Retinal pigment epithelial cell (primary cell): ENCODE measurements at places on chromosomes 1 and 21.

DNA sequence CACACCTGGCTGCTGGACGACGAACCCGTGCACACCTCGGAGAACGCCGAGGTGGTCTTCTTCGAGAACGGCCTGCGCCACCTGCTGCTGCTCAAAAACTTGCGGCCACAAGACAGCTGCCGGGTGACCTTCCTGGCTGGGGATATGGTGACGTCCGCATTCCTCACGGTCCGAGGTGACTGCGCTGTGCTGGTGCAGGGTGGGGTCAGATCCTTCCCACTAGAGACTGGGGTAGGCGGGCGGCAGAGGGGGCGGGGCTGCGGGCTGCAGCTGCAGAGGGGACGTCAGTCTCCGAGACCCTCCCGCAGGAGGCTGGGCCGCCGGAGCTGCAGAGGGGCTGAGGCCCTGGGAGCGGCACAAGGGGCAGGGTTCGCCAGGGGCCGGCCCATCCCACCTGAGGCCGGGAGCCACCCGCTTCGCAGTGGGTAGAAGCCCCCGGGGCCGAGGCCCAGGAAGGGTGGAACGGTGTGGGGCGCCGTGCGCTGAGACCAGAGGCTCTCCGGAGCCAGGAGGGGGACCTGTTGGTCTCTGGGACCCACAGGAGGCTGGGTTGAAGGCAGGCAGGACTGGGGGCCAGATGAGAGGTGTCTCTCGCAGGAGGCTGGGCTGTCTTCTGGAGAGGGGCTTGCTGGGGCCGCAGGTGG, 90.6 kb downstream of the TRIM11 start:
- DNase-seq = no peak

DNA sequence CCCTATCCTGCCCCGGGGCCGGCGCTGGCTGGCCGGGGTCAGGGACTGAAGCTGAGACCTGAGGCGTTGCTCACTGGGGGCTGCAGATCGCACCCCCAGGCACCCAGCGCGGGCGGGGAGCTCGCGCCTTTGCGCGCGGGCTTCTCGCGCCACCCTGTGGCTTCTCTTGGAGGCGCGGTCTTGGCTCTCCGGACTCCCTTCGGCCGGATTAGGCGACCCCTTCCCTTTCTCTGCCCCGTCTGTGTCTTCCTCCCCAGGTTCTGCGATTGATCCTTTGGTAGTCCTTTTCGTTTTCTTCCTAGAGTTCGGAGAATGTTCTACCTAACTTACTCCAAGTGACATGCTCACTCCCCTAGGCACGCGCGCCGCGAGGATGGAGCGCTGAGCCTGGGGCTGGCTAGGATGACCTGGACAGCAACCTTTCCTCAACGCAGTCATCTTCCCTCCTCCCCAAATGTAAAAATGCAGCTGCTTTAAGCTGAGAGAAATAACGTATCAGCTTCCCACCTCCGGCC, 495 bp upstream of the NTRK1 start:
- no peak for DNase-seq

DNA sequence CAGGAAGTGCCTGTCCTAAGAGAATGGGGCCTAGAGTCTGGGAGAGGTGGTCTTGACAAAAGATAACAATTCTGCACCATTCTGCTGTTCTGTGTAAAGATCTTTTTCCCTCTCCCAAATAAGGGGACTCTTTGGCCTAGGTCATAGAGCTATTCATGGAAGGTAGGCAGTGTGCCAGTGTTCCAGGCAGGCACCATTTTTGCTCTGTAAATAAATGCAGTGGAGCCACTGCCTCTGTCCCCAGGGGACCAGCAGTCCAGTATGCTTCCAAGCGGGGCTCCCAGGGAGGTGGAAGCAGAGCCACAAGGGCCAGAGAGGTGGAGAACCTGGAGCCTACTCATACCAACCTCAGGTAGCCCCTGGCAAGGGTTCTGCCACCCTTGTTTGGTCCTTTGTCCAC, 25.9 kb downstream of the KCNA2 start:
- DNase-seq = no peak

DNA sequence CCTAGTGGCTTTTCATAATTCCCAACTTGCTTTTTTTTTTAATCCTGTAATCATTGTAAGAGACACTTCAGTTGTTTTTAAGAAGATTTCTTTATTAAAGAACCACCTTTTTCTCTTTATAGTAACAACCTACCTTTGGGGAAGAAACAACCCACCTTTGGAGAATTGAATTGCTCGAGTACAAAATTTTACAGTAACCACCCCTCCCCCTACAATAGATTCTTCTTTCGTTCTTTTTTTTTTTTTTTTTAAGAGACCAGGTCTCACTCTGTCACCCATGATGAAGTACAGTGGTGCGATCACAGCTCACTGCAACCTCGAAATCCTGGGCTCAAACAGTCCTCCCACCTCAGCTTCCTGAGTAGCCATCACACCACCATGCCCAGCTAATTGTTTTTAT, 2.1 kb upstream of the LRRC40 start:
- no peak for DNase-seq

DNA sequence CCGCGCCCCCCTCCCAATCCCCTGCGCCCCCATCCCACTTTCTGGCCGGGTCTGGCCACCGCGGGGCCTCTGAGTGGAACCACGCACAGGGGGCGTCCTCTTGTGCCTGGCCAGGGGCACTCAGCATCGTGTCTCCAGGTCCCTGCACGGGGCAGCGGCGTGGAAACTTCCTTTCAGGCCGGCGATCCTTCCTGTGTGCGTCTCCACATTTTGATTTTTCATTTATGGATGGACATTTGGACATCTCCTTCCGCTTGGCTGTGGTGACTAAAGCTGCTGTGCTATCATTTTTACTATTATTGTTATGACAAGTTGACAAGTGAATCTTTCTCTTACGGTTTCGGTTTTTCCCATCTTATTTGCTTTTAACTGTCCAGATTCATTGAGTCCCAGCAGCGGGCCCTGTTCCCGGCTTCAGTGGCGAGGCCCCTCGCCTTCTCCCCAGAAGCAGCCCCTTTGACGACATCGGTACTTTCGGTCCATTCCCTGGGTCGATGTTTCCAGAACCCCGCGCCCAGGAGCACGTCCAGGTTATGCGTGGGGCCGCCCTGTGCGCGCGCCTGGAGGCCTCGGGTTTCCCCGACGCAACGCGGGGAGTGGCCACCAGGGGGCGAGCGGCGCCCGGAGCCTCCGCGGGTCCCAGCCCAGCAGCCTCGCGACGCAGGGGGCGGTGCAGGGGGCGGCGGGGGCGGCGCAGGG, 12.4 kb upstream of the SLC19A1 start:
- DNase-seq = no peak

GRCh38 chr1:236472850-236473788, 50.7 kb upstream of the LGALS8 start:
- DNase-seq = no peak

DNA sequence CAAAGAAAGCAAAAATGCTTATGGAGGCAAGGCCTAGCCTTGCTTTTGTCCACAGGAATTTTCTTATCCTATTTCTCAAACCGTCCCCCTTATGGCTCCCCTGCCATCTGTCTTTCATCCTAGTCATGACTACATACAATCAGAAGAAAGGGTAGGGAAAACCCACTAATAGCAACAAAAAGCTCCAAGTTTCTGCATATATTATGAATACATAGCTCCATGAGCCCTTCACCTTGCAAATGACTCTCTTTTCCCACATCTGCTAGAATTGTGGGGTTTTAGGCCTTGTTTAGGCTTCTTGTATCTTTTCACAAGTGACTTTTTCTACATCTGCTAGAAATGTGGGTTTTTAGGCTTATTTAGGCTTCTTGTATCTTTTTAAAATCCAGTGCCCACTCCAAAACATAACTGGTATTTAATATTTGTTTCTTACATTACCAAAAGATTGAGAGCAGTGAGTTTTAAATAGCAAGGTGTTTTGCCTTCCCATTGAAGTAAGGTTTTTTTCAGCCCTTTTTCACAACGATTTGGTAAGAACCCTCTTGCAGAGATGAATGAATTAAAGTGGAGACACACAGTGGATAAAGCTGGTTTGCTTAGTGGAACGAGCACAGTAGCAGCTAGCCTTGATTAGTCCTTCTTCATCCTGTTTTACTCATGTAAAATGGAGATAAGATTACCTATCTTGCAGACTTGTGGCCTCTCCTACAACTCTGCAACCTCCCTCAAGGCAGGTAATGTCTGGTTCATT, 4.4 kb downstream of the GADD45A start:
- DNase-seq = no peak
